T-cell (primary cell): ENCODE measurements at places on chromosomes 16 and 17.

DNA sequence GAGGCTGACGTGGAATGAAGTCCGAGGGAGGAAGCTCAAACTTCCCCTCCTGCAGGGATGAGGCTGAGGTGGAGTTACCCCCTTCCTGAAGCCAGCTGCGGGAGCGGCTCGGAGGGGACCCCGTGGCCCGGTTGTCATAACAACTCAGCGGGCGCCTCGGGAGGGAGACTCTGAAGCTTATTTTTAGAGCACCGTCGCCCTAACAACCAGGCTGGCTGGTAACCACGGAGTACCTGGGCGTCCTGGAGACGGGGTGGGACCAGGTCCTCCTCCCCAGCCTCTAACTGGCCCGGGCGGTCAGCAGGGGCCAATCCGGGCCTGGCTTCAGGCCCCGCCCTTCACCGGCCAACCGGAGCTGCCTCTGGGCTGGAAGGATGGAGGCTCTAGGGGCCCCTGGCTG is 27.7 kb downstream of the NECAB2 start:
- H3K36me3 ChIP-seq = no peaks in the 10 kb centered on the region
- no peak for DNase-seq
- H3K27me3 ChIP-seq = no peaks in the 10 kb centered on the region
- H3K4me3 ChIP-seq = no peak overlapping the region
- no peak overlapping the region for H3K27ac ChIP-seq

- H3K27ac ChIP-seq = peak overlapping the region; percentile 86
- H3K27me3 ChIP-seq = no peaks in the 10 kb centered on the region
- H3K4me1 ChIP-seq = peaks cover 32% of the 10 kb centered on the region
- H3K4me3 ChIP-seq = peak overlapping the region; percentile 2
These were observed 4.8 kb downstream of the LIMD2 start for GRCh38 chr17:63694950-63695773.

DNA sequence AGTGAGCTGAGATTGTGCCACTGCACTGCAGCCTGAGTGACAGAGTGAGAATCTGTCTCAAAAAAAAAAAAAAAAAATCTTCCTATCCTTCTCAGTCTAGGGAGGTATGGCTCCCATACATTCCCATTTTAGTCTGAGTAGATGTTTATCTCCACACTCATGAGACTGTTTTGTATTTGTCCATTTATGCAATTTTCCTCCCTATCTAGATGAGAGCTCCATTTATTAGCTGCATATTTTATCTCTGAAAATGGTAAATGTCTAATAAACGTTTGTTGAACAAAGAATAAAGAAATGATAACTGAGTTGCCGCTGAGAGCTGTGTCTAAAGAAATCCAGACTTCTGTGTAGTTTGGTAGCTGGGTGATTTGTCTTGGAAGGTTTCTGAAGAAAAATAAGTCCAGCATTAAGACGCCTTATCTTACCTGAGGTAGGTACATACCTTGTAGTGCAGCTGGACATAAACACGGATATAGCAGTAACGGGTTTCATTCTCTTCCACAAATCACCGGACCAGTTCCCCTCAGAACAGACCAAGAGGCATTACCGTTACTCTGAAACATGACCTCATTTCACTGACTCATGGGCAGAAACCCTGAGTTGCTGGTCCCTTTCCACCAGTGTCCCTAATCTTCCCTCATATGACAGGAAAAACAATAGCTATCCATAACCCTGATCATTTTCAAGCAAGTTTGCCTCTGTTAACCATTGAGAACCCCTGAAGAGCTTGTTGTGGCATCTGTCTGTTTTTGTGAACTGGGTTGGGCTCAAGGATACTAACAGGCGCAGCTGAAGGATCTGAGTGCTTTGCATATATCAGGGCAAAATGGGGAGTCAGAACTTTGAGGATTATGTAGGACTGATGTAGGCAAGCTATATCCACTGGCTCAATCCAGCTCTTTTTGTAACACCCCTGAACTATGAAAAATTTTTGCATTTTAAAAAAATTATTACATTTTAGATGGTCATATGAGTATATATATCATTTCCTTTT is 177.4 kb upstream of the XYLT1 start:
- no peak overlapping the region for H3K27ac ChIP-seq
- no peaks in the 10 kb centered on the region for H3K4me1 ChIP-seq
- peaks cover 12% of the 10 kb centered on the region for H3K27me3 ChIP-seq
- no peaks in the 10 kb centered on the region for H3K36me3 ChIP-seq
- no peak for DNase-seq

DNA sequence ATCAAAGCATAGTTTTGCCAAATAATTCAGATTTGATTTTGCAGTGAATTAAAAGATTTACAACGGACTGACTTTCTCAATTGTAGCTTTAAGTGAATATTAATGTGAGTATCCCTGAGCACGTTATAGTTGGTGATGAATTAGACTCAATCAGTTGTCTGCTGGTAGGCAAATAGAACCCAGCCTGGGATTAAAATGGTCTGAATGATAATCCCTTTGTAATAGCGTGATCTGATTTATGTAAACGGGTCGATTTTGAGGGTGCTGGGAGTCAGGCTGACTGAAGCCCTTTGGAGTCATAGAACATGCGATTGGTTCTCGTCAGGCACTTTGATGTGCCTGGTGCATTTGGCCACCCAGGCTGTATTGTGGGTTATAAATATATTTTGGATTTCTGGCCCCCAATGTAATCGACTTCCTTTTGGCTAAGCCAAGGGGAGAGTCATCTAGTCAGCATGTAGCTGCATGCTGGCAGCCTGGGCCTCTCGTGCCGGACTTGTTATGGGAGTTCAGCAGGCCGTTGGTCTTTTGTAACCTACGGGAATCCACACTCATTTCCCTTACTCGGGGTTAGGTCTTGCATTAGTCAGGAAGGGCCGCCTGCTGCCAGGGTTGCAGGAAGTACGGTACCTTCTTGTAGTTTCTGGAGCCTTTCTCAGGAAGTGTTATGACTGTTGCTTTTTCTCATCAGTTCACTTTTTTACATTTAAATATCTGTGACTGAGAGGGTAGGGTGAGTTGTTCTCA is 5.4 kb downstream of the PGS1 start:
- DNase-seq = no peak
- H3K27ac ChIP-seq = peak overlapping the region; percentile 58
- H3K27me3 ChIP-seq = no peaks in the 10 kb centered on the region
- H3K4me1 ChIP-seq = peaks cover 91% of the 10 kb centered on the region
- H3K4me3 ChIP-seq = no peak overlapping the region
- H3K36me3 ChIP-seq = no peaks in the 10 kb centered on the region

- H3K4me3 ChIP-seq = no peak overlapping the region
- no peaks in the 10 kb centered on the region for H3K27me3 ChIP-seq
- DNase-seq = no peak
- peaks cover 2% of the 10 kb centered on the region for H3K4me1 ChIP-seq
- H3K36me3 ChIP-seq = no peaks in the 10 kb centered on the region
These were observed 7.3 kb downstream of the HSD3B7 start for GRCh38 chr16:30992276-30992780.

GRCh38 chr16:7167626-7168025 is 165.0 kb upstream of the RBFOX1 start:
- DNase-seq = no peak
- no peak overlapping the region for H3K27ac ChIP-seq
- no peaks in the 10 kb centered on the region for H3K27me3 ChIP-seq

GRCh38 chr16:14087590-14088154 is 16.6 kb downstream of the MRTFB start:
- DNase-seq = no peak
- no peaks in the 10 kb centered on the region for H3K27me3 ChIP-seq
- no peak overlapping the region for H3K4me3 ChIP-seq
- no peaks in the 10 kb centered on the region for H3K4me1 ChIP-seq

- H3K36me3 ChIP-seq = no peaks in the 10 kb centered on the region
- DNase-seq = no peak
- H3K4me1 ChIP-seq = peaks cover 10% of the 10 kb centered on the region
- H3K27me3 ChIP-seq = peaks cover 16% of the 10 kb centered on the region
These were observed 15.5 kb downstream of the SPNS2 start for GRCh38 chr17:4514206-4514605.

- no peak overlapping the region for H3K4me3 ChIP-seq
- H3K27ac ChIP-seq = no peak overlapping the region
- DNase-seq = no peak
These were observed 7.5 kb downstream of the TMEM170A start for GRCh38 chr16:75456971-75457370.

- peak overlapping the region; percentile 32 for H3K27ac ChIP-seq
- H3K4me3 ChIP-seq = peak overlapping the region; percentile 87
- DNase-seq = no peak
- peaks cover 12% of the 10 kb centered on the region for H3K4me1 ChIP-seq
- H3K27me3 ChIP-seq = no peaks in the 10 kb centered on the region
- peaks cover 8% of the 10 kb centered on the region for H3K36me3 ChIP-seq
These were observed 647 bp downstream of the FBXL20 start for GRCh38 chr17:39400547-39401411.

DNA sequence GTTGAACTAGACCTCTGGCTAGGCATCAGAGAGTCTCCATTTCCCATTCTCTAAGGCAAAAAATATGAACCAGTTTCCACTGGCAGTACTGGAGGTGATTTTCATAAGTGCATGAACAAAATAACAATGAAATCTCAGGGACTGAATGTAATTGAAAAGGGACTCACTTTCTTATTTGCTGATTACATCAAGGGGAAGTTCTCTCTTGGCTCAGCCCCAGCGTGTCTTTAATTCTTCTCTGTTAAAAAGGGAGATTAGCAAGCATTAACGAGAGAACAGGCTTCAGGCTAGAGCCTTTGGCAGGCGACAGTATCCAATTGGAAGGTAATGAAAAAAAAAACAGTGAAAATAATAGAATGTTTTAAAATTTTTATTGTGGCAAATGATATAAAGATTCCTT is 34.0 kb upstream of the ADAMTS18 start:
- DNase-seq = no peak
- H3K4me1 ChIP-seq = no peaks in the 10 kb centered on the region
- no peaks in the 10 kb centered on the region for H3K36me3 ChIP-seq
- H3K27ac ChIP-seq = no peak overlapping the region
- H3K27me3 ChIP-seq = peaks cover 5% of the 10 kb centered on the region
- no peak overlapping the region for H3K4me3 ChIP-seq

- peaks cover 18% of the 10 kb centered on the region for H3K4me1 ChIP-seq
- no peaks in the 10 kb centered on the region for H3K36me3 ChIP-seq
- H3K27me3 ChIP-seq = no peaks in the 10 kb centered on the region
These were observed 716 bp downstream of the TMEM94 start for GRCh38 chr17:75457047-75457654.

DNA sequence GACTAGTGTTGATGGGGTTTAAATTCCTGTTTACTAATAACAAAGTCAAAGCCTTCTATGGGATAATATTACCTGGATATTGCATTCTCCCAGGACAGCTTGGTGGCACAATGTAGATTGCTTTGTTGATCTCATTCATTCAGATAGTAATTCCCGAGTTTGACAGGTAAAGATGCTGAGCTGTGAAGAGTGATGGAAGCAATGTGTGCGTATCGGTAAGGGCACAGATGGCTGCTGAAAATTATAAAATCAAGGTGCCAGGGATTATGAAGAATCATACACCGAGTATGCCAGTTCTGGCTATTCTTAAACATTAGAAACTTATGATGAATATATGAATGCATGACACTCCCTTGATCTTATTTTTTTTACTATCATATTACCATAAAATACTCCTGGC is 100.6 kb upstream of the CNTNAP4 start:
- H3K27me3 ChIP-seq = no peaks in the 10 kb centered on the region
- no peak overlapping the region for H3K27ac ChIP-seq
- H3K4me1 ChIP-seq = no peaks in the 10 kb centered on the region
- no peak overlapping the region for H3K4me3 ChIP-seq
- DNase-seq = no peak

- H3K4me3 ChIP-seq = no peak overlapping the region
- no peaks in the 10 kb centered on the region for H3K36me3 ChIP-seq
- no peak for DNase-seq
- H3K4me1 ChIP-seq = no peaks in the 10 kb centered on the region
- H3K27ac ChIP-seq = no peak overlapping the region
These were observed 304.7 kb downstream of the ZFHX3 start for GRCh38 chr16:72743011-72743761.

DNA sequence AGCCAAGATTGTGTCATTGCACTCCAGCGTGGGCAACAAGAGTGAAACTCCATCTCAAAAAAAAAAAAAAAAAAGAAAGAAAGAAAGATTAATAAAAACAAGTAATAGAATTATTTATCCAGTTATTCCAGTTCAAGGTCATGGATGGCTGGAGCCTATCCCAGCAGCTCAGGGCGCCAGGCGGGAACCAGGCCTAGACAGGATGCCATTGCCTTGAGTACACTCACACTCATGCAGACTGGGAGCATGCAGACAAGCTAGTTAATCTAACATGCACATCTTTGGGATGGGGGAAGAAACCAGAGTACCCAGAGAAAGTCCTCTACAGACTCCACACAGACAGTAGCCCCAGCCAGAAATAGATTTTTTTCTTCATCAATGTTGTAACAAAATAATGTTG is 17.9 kb downstream of the PDP2 start:
- no peak for DNase-seq
- H3K36me3 ChIP-seq = no peaks in the 10 kb centered on the region
- no peaks in the 10 kb centered on the region for H3K27me3 ChIP-seq
- no peak overlapping the region for H3K27ac ChIP-seq

GRCh38 chr17:39151943-39152818 is 744 bp upstream of the PLXDC1 start:
- no peak for DNase-seq
- H3K27ac ChIP-seq = peak overlapping the region; percentile 70
- H3K27me3 ChIP-seq = no peaks in the 10 kb centered on the region
- no peaks in the 10 kb centered on the region for H3K36me3 ChIP-seq

DNA sequence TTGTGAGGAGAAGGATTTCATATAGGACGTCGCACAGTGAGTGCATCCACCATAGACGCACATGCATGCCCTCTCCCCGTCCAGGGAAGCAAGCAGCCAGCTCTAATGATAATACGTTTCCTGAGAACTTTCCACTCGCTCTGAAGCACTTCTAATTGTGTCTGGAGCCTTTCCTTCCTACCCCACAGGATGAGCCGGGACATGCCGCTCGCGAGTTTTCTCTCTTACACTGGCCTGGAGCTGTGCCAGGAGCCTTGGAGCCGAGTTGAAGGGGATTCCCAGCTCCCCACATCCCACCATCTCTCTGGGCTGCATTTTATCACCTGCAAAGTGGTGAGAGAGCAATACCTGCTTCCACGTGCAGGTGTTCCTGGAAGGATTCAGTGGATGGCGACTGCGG is 368.1 kb downstream of the C16orf95 start:
- H3K4me3 ChIP-seq = no peak overlapping the region
- H3K27me3 ChIP-seq = peaks cover 17% of the 10 kb centered on the region
- no peak overlapping the region for H3K27ac ChIP-seq
- H3K4me1 ChIP-seq = no peaks in the 10 kb centered on the region
- no peak for DNase-seq
- no peaks in the 10 kb centered on the region for H3K36me3 ChIP-seq

GRCh38 chr16:569445-570254 is at the start of gene PIGQ:
PIGQ (plus strand) TSS chr16:569968; CDS start chr16:574075, 4,107 bp downstream.
- peaks cover 11% of the 10 kb centered on the region for H3K4me1 ChIP-seq
- no peaks in the 10 kb centered on the region for H3K27me3 ChIP-seq
- H3K4me3 ChIP-seq = peak within 1 kb of the TSS; percentile 64
- peaks cover 2% of the 10 kb centered on the region for H3K36me3 ChIP-seq

- no peaks in the 10 kb centered on the region for H3K4me1 ChIP-seq
- H3K4me3 ChIP-seq = no peak overlapping the region
- no peaks in the 10 kb centered on the region for H3K36me3 ChIP-seq
- no peak overlapping the region for H3K27ac ChIP-seq
These were observed 25.7 kb downstream of the SPACA3 start for GRCh38 chr17:33017366-33017765.

- no peaks in the 10 kb centered on the region for H3K4me1 ChIP-seq
- no peak overlapping the region for H3K27ac ChIP-seq
- no peaks in the 10 kb centered on the region for H3K27me3 ChIP-seq
- H3K4me3 ChIP-seq = no peak overlapping the region
These were observed 7.5 kb upstream of the HEATR3 start for GRCh38 chr16:50058091-50058771.
